Hindlimb muscle (tissue), 1 donor: ENCODE measurements at places on chromosomes 2 and 18. TPM values are rescaled to one million over a fixed set of nuclear protein-coding genes. Genes with fewer than 3 reads are reported as not detected.

FBXO15 gene
- 0.57 TPM for polyA plus RNA-seq

- no peak for DNase-seq
These were observed 606.9 kb upstream of the NRXN1 start for GRCh38 chr2:51638811-51639210.

DNA sequence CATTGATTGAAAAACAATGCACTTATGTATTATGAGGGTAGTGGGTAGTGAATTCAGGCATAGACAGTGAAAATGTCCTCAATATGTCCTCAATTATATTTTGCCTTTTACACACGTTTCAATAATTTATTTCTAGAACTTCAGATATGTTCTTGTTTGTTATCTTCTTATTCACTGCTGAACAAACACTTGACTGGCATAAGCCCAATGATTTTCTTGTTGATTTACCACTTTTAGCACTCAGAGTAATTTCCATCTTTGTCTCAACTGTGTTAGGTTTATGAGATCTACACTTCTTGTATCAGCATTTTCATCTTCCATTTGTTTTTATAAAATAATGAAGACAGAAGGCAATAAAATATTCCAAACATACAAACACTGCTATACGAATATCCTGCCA, 61.8 kb upstream of the DCC start:
- no peak for DNase-seq

DNA sequence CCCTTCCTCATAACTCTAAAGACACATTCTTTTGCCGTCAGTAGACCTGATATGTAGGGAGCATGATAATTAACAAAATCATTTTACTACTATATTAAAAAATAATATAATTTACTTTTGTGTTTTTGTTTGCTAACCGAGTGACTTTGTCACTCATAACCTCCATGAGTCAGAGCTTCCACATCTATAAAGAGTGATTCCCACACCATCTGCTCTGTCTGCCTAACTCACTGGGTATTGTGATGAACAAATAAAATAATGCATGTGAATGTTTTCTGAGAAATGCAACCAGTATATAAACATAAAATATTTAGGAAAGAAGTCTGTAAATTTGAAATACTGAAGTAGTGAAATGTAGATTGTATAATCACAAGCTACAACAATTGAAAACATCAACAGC, 123.4 kb upstream of the DSEL start:
- DNase-seq = no peak

GRCh38 chr2:101818531-101819451, 121.3 kb downstream of the MAP4K4 start:
- peak; percentile 37 for DNase-seq

DNA sequence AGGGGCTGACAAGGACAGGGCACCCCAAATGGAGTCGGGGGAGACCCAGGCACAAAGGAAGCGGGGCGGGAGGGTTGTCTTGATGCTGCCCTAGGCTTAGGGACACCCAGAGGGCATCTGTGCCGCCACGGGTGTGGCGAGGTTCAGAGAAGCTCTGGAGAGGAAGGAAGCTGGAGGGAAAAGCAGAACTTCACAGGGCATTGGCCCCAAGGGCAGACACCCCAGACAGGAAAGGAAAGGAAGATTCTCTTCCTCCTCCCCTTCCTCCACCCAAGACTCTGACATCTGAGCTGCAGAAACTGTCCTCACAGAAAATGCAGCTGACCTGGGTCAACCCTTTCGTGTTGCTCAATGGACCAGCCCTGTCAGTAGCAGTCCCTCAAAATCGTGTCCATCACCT, 25.6 kb downstream of the DNMT3A start:
- no peak for DNase-seq

DNA sequence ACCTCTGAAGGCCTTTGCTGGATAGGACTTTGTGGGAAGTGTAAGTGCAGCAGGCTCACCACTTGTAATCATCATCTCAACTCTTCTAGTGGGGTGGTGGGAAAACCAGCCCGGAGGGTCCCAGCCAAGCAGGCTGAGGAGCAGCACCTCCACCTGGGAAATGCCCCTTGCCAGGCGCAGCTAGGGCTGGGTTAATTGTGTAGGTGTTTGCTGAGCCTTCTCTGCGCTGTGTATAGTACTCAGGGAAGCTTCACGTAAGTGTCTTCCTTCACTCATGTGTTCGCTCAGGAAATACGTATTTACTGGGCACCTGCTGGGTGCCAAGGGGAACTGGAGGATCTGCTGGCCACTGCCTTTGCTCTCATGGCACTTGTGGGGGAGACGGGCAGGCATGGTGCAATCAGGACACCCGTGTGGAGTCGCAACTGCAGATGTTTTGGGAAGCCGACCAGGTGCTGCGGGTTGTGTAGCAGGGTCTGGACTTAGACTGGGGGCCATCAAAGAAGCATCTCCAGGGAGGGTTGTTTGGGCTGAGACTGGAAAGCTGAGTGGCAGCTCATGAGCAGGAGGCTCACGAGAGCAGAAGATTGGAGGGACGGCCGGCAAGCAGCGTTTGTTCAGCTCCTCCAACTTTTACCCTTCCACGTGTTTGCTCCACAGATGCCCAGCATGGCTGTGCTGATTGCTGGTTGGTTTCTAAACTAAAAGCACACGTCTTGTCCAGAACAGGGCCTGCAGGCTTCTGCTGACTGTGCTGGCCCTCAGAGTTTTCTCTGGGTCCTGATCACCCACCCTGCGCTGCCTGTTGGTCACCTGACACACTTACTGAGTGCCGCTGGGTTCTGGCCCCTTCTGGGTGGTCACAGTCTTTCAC, 164.6 kb downstream of the LDLRAD4 start:
- no peak for DNase-seq

ACMSD gene
- polyA plus RNA-seq = 0.34 TPM

DPYSL5 gene
- polyA plus RNA-seq = 39.8 TPM

- no peak for DNase-seq
These were observed 1284.2 kb upstream of the PIK3C3 start for GRCh38 chr18:40670668-40671375.

CEBPZOS gene
- polyA plus RNA-seq = 34.3 TPM

DNA sequence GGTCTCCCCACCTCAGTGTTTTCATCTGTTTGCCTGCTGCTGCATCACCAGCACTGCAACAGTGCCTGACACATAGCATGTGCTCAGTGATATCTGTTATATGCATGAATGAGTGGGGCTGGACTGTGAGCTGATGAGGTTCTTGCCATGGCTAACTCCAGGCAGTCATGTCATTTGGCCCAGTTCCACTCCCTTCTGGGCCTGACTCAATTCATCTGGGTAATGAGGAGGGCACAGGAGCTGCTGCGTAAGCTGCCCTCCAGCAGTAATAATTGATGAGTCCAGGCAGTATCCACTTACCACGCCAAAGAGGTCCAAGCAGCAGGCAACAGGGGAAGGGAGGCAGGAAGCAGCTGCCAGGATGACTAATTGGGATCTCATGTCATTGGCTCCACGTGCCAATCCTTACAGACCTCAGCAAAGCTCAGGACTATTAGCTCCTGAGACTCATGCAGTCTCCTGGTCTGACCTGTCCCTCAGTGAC, 34.1 kb upstream of the MAT2A start:
- no peak for DNase-seq

- DNase-seq = no peak
These were observed 126.4 kb upstream of the TLK1 start for GRCh38 chr2:171287036-171287571.

CD207 gene
- polyA plus RNA-seq = 0.27 TPM
